ENCODE measurements at places on chromosomes 7 and 10. TPM values are rescaled to one million over a fixed set of nuclear protein-coding genes. Genes with fewer than 3 reads are reported as not detected.

- no peak for DNase-seq
Observed at GRCh38 chr7:117364339-117365080, 41.7 kb upstream of the WNT2 start.

- no peak for DNase-seq
Observed at GRCh38 chr10:649798-650440, 39.5 kb downstream of the DIP2C start.

- no peak for DNase-seq
Observed at GRCh38 chr7:128454808-128455542, 703 bp upstream of the HILPDA start.

- DNase-seq: no peak
Observed at GRCh38 chr7:75968561-75969001, 25.8 kb downstream of the TMEM120A start.

GRCh38 chr10:119997429-119997828 lies 104.9 kb downstream of the SEC23IP start:
- DNase-seq: no peak

- no peak for DNase-seq
Observed at GRCh38 chr10:126972635-126973414, 67.6 kb downstream of the DOCK1 start.

GRCh38 chr7:100369105-100369504 lies 4.2 kb upstream of the PILRA start:
- DNase-seq: peak; percentile 71

DNA sequence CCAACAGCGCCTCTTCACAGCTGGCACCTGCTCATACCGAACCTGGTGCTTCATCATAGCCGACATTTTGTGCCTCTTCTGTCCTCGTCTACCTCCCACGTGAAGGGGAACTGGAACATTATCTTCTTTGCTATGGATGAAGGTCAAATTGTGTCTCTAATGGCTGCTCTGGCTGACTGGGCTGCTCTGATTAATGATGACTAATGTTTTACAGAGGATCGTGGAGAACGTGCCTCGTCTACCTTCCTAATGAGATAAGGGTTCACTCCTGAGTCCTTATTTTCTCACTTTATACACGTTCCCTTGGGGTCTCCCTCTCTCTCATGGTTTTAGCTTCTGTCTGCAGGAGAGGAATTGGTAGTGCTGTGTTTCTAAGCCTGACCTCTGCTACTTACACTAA lies 420.3 kb downstream of the PHTF2 start:
- no peak for DNase-seq

GRCh38 chr7:124072603-124073309 lies 39.9 kb upstream of the TMEM229A start:
- no peak for DNase-seq

- no peak for DNase-seq
Observed at GRCh38 chr7:142885311-142886230, at the start of gene TRPV6. Gene TRPV6 (minus strand): TSS chr7:142885745.

DNA sequence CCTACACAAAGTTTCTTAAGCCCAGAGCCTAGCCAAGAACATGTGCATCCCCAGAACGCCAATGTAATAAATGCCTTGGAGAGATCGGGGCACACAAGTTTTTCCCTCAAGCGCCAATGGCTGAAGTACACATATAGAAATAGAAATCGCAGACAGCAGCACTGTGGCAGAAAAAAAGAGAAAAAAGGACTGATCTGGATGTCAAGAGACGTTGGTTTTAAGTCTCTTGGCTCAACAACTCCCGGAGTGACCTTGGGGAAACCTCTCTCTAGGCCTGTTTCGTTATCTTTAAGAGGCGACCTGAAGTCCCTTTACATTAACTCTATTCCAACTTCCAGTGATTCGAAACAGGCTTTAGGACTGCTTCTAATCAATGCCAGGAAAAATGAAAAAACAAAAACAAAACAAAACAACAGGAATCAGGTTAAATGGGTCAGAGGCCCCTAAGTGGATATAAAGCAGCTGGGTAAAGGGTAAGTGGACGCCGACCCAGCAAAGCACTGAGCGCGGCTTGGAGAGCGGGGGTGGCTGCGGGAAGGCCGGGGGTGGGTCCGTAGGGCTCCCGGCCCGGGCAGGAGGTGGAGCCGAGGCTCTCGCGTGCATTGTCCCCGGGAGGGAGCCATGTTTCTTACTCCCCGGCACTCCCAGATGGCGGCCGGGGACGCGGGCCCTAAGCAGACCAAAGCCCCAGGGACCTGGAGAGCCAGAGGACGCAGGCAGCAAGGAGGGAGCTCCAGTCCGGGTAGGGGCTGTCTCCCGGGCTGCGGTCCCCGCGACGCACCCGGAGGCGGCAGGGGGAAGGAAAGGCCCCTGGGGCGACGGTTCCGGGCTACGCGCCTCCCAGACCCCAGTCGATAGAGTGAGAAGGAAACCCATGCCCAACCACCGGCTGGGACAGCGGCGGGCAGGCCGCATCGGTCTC lies 757 bp downstream of the EIF3A start:
- DNase-seq: peak; percentile 85

DNA sequence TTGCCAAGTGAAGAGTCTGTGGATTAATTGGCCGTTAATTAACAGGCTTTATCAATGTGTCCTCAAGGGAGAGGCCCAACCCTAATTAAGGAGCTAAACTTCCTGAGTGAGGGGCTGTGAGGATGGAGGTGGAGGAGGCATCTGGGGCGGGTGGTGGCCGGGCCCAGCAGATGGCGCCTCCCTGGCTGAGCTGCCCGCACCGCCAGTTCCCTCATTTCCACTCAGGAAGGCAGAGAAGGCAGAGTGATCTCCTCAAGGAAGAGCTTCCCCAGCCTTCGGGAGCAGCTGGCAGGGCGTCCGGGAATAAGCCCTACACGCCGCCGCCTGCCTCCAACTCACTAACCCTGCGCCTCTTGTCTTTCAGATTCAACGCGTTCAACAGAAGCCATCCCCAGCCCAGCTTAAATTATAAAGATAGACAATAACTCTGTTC lies 112.2 kb downstream of the CYTH3 start:
- peak; percentile 81 for DNase-seq

- no peak for DNase-seq
Observed at GRCh38 chr10:22913474-22914092, 14.3 kb upstream of the ARMC3 start.

DNA sequence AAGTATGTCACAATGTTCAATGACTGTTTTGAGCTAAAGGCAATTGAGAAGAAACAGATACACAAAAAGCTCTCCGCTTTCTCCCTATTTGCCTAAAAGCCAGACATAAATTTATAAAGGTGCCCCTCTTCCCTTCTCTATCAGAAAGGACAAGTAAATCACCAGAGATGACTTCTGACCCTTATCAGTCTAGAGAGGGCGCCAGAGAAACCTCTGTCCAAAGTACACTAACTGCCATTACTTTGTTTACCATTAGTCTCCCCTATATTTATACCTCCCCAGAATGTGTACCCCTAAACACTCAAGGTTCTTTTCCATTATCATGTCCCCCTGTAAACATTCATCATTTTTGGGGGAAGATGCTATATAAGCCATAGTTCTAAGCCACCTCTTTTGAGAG lies 49.3 kb downstream of the TPK1 start:
- DNase-seq: no peak

DNA sequence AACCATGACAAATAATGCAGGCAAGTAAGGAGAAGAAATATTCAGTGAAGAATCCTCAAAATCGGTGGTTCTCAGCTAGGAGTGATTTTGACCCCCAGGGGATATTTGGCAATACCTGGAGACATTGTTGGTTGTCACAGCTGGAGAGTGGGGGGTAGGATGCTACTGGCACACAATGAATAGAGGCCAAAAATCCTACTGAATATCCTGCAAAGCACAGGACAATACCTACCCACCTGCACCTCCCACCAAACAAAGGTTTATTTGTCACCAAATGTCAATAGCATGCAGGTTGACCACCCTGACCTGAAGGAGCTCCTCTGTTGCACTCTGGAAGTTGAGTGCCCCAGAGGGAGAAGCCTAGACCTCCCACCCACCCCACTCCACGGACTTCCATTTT lies 1028.6 kb downstream of the CNTNAP2 start:
- no peak for DNase-seq

GRCh38 chr7:31648288-31648687 lies 38.7 kb upstream of the PPP1R17 start:
- DNase-seq: no peak

GRCh38 chr7:96327429-96327828 lies 5.5 kb upstream of the SLC25A13 start:
- DNase-seq: no peak

DNA sequence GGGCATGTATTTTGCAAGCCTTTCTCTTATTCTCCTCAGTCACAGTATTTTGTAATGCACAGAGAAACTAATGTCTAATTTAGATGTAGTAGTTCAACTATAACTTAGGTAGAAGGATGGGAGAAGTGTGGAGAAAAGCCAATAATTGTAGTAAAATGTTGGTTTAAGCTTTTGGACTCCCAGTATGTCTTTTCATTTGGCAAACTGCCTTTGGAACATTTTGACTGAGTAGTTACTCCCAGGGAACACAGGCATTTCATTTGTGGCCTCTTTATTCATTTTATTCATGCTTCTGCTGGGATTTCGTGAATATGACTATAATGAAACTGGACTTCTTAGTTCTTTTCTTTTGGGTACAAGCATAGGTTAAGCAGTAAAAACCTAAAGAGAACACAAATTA lies 79.0 kb downstream of the EXOC4 start:
- DNase-seq: no peak

- DNase-seq: no peak
Observed at GRCh38 chr7:93902777-93903423, 3.5 kb upstream of the GNGT1 start.

- DNase-seq: no peak
Observed at GRCh38 chr10:6643962-6644361, 63.9 kb upstream of the PRKCQ start.

DNA sequence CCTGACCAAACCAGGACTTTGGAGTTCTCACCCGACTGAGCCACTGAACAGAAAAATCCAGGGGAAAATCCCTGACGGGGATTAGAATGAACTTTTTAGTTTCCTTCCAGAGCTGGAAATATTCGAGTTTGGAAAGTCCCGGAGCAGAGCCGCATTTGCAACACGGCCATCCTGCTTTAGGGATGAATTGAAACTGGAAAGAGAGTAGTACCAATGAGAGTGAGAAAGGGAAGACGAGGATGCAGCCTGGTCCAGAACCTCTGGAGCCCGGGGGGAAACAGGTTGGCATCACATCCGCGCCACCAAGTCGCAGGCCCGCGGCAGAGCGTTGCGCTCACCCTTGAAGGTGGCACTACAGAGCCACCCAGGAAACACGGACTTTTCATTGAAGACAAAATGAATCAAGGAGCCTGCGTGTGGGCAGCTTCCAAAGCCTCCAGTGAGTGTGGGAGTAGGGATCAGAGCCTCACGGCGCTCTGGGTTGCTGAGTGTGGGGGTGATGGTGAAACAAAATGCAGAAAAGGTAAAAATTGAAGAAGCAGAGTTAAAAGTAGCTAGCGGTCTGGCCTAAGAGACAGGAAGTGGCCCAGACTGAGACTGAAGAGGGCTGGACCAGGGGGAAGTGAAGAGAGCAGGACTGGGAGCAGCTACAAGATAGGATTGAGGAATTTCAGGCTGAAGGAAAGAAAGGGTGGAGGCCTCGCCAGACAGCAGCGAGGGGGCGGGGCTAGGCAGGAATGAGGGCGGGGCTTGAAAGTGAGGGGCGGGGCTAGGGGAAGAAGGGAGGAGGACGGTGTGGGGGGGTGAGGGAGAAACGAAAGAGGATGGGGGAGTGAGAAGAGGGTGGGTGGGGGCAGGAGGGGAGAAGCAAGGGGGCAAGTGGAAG lies 1.8 kb downstream of the SMURF1 start:
- DNase-seq: peak; percentile 62

DNA sequence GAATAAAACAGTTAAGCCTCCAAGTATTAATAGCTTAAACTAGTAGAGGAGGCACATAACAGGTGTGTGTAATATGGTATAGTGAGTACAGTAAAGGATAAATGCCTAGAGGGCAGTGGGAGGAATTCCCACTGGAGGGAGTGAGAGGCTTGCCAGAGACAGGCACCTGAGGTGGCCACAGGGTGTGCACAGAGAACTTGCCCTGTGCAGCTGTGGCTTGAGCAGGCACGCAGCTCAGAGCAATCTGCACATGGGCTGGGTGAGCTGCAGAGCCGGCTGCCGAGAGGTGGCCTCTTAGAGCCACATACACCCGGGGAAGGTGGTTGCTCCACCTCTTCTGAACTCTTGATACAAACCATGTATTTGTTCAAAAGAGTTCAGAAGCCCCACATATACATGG lies 237.1 kb downstream of the COBL start:
- no peak for DNase-seq

GRCh38 chr7:91251877-91252276 lies 12.4 kb upstream of the FZD1 start:
- DNase-seq: no peak

- DNase-seq: no peak
Observed at GRCh38 chr7:116912269-116912909, 40.9 kb upstream of the ST7 start.

- no peak for DNase-seq
Observed at GRCh38 chr10:70324951-70325781, 41.4 kb upstream of the NPFFR1 start.

DNA sequence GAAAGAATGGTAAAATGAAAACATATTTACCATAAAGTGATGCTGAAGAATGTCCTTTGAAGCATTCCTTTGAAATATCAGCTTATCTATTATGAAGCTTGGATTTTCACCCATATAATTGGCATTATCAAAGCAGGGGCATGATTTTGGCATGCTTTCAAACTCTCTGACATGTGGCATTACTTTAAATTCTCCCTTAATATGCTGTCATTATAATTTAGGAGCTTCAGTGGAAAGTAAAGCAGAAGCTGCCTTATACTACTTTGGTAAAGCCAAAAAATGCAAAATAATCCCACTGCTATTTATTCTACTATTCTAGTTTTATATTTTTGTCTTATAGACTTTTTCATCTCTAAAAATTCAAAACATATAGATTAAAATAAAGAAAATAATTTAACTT lies 28.0 kb upstream of the HIBADH start:
- DNase-seq: no peak

GRCh38 chr10:89466599-89467035 lies 52.2 kb downstream of the IFIT5 start:
- no peak for DNase-seq

DNA sequence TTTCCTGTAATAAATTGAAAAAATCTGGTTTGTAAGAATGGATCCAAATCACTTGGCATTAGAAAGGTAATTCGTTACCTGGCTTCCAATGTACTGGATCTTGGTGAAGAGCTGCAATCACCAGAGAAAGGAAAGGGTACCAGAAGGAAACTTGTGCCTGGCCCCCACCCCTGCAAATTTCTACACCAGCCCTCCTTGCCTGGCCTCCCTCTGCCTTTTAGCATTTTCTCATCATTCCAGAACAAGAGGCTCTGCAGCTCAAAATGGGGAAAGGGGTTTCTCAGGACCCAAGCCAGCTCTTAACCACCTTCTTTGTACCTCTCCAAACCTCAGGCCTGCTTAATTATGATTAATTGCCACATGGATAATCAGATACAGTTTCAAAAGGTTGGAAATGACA lies 612.8 kb upstream of the MGMT start:
- no peak for DNase-seq

GRCh38 chr10:77406764-77407430 lies 230.7 kb downstream of the KCNMA1 start:
- DNase-seq: no peak

- no peak for DNase-seq
Observed at GRCh38 chr10:32000937-32001336, 55.3 kb downstream of the KIF5B start.

GRCh38 chr7:124635416-124635815 lies 130.2 kb downstream of the GPR37 start:
- no peak for DNase-seq

The SLC18A3 gene
- total RNA-seq: not detected

The CRTAC1 gene
- total RNA-seq: 1.6 TPM

The GBX1 gene
- 1.5 TPM for total RNA-seq

The FOXP2 gene
- total RNA-seq: 1.2 TPM

The SERPINE1 gene
- total RNA-seq: 1.3 TPM

The INSYN2A gene
- total RNA-seq: not detected

The VPS26A gene
- 37.3 TPM for total RNA-seq

The PLEKHS1 gene
- total RNA-seq: not detected

The AEBP1 gene
- 18.4 TPM for total RNA-seq

All from left ventricle myocardium superior (tissue), 1 donor.